ENCODE measurements at places on chromosomes 2 and 18. TPM values are rescaled to one million over a fixed set of nuclear protein-coding genes. Genes with fewer than 3 reads are reported as not detected.

GRCh38 chr2:84338069-84338468, 121.0 kb downstream of the SUCLG1 start:
- no peaks in the 10 kb centered on the region for H3K36me3 ChIP-seq
- no peaks in the 10 kb centered on the region for H3K27me3 ChIP-seq
- H3K4me1 ChIP-seq: no peaks in the 10 kb centered on the region
- H3K4me3 ChIP-seq: no peak overlapping the region

- H3K4me1 ChIP-seq: no peaks in the 10 kb centered on the region
- no peak overlapping the region for H3K4me3 ChIP-seq
- H3K27ac ChIP-seq: no peak overlapping the region
- no peaks in the 10 kb centered on the region for H3K27me3 ChIP-seq
- no peaks in the 10 kb centered on the region for H3K36me3 ChIP-seq
These were observed 285.4 kb downstream of the NRXN1 start for GRCh38 chr2:50746526-50746925.

DNA sequence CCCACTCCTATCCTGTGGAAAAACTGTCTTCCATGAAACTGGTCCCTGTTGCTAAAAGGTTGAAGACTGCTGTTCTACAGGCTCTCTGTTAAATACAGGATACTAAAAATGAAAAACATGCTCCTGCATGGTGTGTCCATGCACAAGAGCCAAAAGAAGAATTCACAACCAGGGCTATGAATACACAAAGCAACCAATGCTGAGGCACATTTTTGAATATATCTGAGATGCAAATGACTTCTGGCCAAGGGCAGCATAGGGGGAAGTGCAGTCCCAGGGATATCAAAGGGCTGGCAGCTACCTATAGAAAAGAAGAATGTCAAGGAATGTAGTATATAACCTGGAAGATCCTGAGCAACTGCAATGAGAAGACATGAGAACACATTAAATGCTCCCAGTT, 6.6 kb downstream of the NEMP2 start:
- H3K4me3 ChIP-seq: no peak overlapping the region
- DNase-seq: no peak
- no peak overlapping the region for H3K27ac ChIP-seq
- H3K36me3 ChIP-seq: no peaks in the 10 kb centered on the region

DNA sequence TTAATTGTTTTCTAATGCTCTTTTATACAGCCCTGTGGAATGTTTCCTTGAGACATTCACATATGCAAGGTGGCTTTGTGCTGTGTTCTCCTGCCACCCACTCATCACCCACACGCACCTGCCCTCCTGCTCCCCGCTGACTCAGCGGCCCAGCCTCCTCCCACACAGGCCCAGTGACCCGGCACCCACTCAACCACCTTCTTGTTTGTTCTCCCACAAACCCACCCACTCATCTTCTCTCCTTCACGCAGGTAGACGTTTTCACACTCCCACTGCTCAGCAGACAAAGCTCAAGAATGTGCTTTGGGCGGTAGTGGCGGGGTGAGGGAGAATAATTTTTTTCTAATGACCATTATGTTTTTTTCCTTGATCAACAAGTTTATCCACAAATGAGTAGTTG, 28.6 kb upstream of the NEMP2 start:
- no peak overlapping the region for H3K4me3 ChIP-seq
- H3K27me3 ChIP-seq: no peaks in the 10 kb centered on the region
- DNase-seq: no peak
- H3K36me3 ChIP-seq: no peaks in the 10 kb centered on the region

- no peaks in the 10 kb centered on the region for H3K36me3 ChIP-seq
- no peak for DNase-seq
- no peaks in the 10 kb centered on the region for H3K27me3 ChIP-seq
- H3K27ac ChIP-seq: no peak overlapping the region
- peaks cover 7% of the 10 kb centered on the region for H3K4me1 ChIP-seq
- H3K4me3 ChIP-seq: no peak overlapping the region
These were observed 67.5 kb downstream of the FASTKD2 start for GRCh38 chr2:206832873-206833272.

DNA sequence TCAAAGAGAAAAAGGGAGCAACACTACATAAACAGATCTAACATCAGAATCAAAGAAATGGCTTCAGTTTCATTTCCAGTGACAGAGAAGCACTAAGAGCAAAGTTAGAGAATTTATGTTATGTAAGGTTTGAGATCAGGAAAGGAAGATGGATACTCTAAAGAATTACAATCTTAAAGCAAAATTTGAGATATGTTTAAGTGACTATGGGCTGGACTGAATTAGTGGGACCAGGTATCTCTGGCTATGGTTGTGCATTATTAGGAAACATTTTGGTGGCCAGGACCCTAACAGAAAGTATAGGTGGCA, 208.2 kb downstream of the CCDC178 start:
- no peaks in the 10 kb centered on the region for H3K36me3 ChIP-seq
- no peaks in the 10 kb centered on the region for H3K4me1 ChIP-seq
- no peak overlapping the region for H3K27ac ChIP-seq
- no peak overlapping the region for H3K4me3 ChIP-seq

GRCh38 chr2:129895526-129896082, 83.9 kb upstream of the RAB6C start:
- no peak overlapping the region for H3K27ac ChIP-seq
- no peaks in the 10 kb centered on the region for H3K4me1 ChIP-seq
- H3K27me3 ChIP-seq: no peaks in the 10 kb centered on the region
- H3K36me3 ChIP-seq: no peaks in the 10 kb centered on the region

DNA sequence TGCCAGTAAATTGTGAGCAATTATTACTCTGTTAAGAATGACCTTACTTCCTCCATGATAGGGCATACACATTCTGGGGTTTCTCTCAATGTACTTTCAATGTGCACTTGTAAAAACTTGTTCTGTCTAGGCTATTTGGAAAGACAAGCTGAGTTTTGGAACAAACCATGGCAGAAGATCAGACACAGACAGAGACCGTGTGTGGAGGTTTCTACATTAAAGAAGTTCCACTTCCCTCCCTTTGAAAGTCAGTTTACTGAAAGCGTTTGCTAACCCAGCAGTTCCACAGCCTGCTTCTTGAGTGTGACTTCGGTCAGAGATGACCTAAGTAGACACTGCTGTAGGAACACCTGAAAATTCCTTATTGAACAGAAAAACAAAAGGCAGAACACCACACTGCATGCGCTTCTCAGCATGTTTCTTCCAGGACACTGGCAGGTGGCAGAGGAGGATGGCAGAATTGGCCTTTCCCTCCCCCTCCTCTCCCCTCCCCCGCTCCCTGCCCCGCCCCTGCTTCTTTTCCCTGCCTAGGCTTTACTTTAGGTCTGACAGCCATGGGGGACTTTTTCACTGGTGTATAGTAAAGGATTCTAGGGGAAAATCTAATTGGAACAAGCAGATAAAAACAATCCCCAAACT, 109.8 kb downstream of the NOL10 start:
- DNase-seq: no peak
- no peaks in the 10 kb centered on the region for H3K36me3 ChIP-seq
- H3K27ac ChIP-seq: no peak overlapping the region
- H3K27me3 ChIP-seq: no peaks in the 10 kb centered on the region
- no peak overlapping the region for H3K4me3 ChIP-seq

ST6GAL2 gene
- 0.27 TPM for total RNA-seq

FANCL gene
- total RNA-seq: 40.1 TPM

DTNB gene
- total RNA-seq: 23.1 TPM

RBFA gene
- 20.8 TPM for total RNA-seq

AQP12B gene
- 2.5 TPM for total RNA-seq

ACMSD gene
- not detected for total RNA-seq
